NCI-H2081 treated with DMSO at 0.1 percent for 48 hours (cell line): ENCODE measurements at places on chromosomes 5 and 9.

- DNase-seq, result no peak
Measured at GRCh38 chr5:65047948-65048690, 279.4 kb downstream of the CWC27 start.

- DNase-seq, result no peak
Measured at GRCh38 chr9:19665146-19665863, 123.5 kb downstream of the SLC24A2 start.

- DNase-seq, result no peak
Measured at GRCh38 chr5:31485376-31486207, 46.3 kb downstream of the DROSHA start.

DNA sequence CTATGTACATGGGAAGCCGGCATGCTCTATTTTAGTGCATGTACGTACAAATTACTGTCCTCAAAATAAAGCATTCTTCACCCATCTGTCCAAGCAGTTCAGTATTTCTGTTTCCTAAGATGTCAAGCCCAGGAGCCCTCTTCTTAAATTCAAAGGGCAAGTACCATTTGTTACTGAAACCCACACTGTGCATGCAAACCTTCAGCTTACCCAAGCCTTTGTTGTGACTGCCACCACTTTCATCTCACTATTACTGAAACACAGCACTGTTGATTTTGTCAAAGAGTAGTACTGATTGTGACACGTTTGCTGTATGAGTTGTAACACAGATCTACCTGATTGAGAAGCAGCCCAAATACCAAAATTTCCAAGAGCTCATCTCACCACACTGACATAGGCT, 390.4 kb upstream of the IZUMO3 start:
- DNase-seq, result no peak

GRCh38 chr9:5438301-5439162, 807 bp upstream of the PLGRKT start:
- no peak for DNase-seq

GRCh38 chr9:75039009-75039408, 10.9 kb upstream of the CARNMT1 start:
- DNase-seq, result no peak

GRCh38 chr9:8825585-8826147, 1026.1 kb upstream of the DMAC1 start:
- no peak for DNase-seq

DNA sequence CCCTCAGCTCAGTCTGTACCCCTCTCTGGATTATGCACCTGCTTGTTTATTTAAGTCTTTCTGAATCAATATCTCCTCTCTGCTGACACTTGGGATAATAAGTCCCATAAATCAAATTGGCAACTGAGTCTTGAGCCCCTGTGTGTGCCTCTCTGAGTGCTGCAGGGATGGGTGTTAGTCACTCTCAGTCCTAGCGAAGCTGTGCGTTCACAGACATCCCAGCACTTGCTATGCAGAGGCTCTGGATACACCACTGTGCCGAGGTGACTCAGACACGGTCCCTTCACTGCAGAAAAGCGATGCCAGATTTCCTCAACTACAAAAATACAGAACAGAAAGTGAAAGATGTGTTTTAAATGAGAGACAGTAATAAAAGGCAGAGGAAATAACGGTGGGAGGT, 4.1 kb upstream of the KCNMB1 start:
- DNase-seq, result no peak

- no peak for DNase-seq
Measured at GRCh38 chr5:90477621-90478215, 3.1 kb downstream of the POLR3G start.
